H9 (cell line): ENCODE measurements at places on chromosomes 6 and 20. TPM values are rescaled to one million over a fixed set of nuclear protein-coding genes. Genes with fewer than 3 reads are reported as not detected.

Gene NHSL1
- 28.7 and 30.8 TPM in 2 replicates for total RNA-seq

DNA sequence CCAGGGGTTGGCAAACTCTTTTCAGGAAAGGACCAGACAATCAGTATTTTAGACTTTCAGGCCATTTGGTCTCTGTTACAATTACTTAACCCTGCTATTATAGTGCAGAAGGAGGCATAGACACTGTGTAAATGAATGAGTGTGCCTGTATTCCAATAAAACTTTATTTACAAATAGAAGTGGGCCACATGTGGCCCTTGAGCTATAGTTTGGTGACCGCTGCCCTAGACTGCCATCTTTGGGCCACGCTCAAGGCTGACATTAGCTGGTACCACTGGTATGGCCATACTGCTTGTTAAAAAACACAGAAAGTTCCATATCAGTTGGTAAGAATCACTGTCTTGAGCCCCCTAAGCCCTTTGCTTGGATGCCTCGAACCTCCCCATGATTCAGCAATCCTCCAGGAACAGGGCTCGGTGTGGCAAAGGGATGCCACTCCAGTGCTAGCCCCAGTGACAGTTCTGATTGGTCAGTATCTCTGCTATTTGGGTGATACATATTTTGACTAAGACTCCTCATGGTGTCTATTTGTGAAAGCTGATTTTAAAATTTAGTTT lies 23.3 kb upstream of the SNRNP48 start:
- no peak overlapping the region for H3K27ac ChIP-seq
- H3K4me1 ChIP-seq, result no peaks in the 10 kb centered on the region
- H3K27me3 ChIP-seq, result no peaks in the 10 kb centered on the region
- no peak overlapping the region for H3K4me3 ChIP-seq
- peaks cover 28% of the 10 kb centered on the region for H3K36me3 ChIP-seq
- DNase-seq, result no peak

GRCh38 chr6:3749067-3749841 lies 2.3 kb downstream of the PXDC1 start:
- peak; percentile 56 for DNase-seq
- H3K36me3 ChIP-seq, result no peaks in the 10 kb centered on the region; the same call in 2 of the 3 replicates
- no peaks in the 10 kb centered on the region for H3K4me1 ChIP-seq
- H3K27me3 ChIP-seq, result peaks cover 13% of the 10 kb centered on the region; the same call in 1 of the 2 replicates
- no peak overlapping the region for H3K4me3 ChIP-seq

Gene ENPP4
- 2.9 and 3.2 TPM in 2 replicates for total RNA-seq

GRCh38 chr6:150368762-150369161 lies at the start of gene IYD:
Gene IYD (plus strand): TSS chr6:150369012. CDS start chr6:150369032, 20 bp downstream.
- no peak within 1 kb of the TSS for H3K27ac ChIP-seq
- no peaks in the 10 kb centered on the region for H3K27me3 ChIP-seq
- no peaks in the 10 kb centered on the region for H3K36me3 ChIP-seq
- H3K4me1 ChIP-seq, result no peaks in the 10 kb centered on the region
- no peak for DNase-seq

Gene MYCT1
- total RNA-seq, result 0.09 and 0.17 TPM in 2 replicates

GRCh38 chr6:46816626-46817025 lies 23.4 kb downstream of the MEP1A start:
- H3K4me1 ChIP-seq, result no peaks in the 10 kb centered on the region
- H3K36me3 ChIP-seq, result no peaks in the 10 kb centered on the region
- no peak for DNase-seq
- H3K4me3 ChIP-seq, result no peak overlapping the region
- no peak overlapping the region for H3K27ac ChIP-seq
- H3K27me3 ChIP-seq, result no peaks in the 10 kb centered on the region

Gene CSTF1
- total RNA-seq, result 71.7 and 72.9 TPM in 2 replicates

DNA sequence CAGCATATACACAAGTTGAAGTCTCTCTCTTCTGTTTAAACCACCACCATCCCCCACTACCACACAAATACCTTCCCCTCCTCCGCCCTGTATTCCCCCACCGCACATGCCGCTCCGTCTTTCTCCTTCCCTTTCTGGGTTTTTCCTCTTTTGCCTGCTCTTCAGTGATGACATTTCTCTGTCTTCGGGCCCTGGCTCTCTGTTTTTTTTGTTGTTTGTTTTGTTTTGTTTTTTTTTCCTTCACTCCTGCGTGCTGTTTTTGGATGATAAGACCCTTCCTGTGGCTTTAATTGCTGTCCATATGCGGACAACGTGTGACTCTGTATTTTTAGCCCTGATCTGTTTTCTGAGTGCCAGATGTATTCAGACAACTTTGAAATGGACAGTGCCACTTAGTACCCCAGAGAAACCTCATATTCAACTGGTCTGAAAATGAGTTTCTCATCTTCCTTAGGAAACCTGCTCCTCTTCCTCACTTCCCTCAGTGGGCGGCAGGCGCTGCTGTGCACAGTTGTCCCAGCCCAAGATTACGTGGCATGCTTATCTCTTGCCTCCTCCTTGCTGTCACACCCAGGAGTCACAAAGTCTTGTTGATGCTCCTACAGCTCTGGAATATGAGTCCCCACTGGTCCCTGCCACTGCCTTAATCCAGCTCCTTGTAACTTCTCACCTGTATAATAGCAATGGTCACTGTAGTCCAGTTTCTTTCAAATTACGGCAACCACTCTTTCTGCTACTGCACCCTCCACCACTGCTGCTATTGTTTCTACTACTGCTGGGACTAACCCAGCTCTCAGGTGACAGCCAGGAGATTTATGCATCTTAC lies 8.2 kb downstream of the PPP1R14C start:
- H3K4me3 ChIP-seq, result no peak overlapping the region
- no peaks in the 10 kb centered on the region for H3K36me3 ChIP-seq
- H3K27me3 ChIP-seq, result peaks cover 2% of the 10 kb centered on the region; the same call in 1 of the 2 replicates
- no peak overlapping the region for H3K27ac ChIP-seq
- H3K4me1 ChIP-seq, result peaks cover 3% of the 10 kb centered on the region; the same call in 1 of the 2 replicates
- no peak for DNase-seq

- no peaks in the 10 kb centered on the region for H3K36me3 ChIP-seq
- no peak overlapping the region for H3K27ac ChIP-seq
- no peak for DNase-seq
These were observed 224.2 kb upstream of the SSTR4 start for GRCh38 chr20:22810626-22811569.

DNA sequence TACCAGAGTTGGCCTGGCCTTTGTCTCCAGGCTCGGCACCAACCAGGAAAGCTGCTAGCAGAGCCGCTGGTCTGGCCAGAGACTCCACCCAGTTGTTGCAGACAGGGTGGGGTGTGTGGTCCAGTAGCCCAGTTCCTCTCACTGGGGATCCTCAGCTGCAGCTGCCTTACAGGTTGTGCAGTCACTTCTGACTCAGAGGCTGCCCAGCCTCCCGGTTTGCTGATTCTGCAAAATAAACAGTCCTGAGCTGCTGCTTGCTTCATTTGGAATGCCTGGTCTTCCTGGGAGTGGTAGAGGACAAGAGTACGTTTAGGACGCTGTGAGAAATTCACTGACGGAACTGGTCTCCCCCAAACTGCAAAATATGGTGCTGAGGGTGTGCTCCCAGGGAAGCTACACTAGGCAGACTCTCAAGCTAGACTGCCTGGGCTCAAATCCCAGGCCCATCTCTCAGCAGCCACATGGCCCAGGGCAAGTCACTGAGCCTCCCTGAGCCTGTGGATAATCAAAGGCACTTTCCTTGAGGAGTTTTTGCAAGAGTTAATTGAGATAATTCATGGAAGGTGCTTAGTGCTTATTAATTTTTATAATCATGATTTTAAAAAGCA lies 246.1 kb downstream of the TFAP2C start:
- no peak overlapping the region for H3K4me3 ChIP-seq
- H3K36me3 ChIP-seq, result no peaks in the 10 kb centered on the region; the same call in 2 of the 3 replicates
- no peaks in the 10 kb centered on the region for H3K27me3 ChIP-seq
- no peak overlapping the region for H3K27ac ChIP-seq
- DNase-seq, result peak; percentile 59
- H3K4me1 ChIP-seq, result no peaks in the 10 kb centered on the region

DNA sequence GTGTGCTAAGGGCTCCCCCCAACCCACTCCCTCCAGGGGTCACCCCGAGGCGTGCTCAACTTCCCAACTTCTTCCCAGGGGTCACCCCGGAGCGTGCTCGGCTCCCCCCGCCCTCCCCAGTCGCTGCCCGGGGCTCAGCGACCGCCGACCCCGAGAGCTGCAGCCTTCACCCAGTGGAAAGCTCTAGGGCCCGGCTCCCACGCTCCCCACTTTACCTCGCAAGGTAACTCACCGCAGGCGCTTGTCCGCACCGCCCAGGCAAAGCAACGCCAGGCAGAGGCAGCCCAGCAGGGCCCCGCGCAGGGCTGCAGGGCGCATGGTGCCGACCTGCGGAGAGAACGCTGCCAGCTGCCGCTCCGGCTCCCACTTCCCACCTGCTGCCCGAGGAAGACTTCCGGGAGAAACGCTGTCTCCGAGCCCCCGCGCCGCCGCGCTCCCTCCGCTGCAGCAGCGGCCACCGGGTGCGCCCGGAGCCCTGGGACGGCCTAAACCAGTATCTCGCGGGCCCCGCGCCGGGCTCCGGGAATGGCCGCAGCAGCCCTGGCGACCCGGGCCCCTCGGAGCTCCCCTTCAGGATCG lies 396 bp downstream of the RNASET2 start:
- no peaks in the 10 kb centered on the region for H3K27me3 ChIP-seq
- peaks cover 4% of the 10 kb centered on the region for H3K36me3 ChIP-seq
- no peak overlapping the region for H3K27ac ChIP-seq

DNA sequence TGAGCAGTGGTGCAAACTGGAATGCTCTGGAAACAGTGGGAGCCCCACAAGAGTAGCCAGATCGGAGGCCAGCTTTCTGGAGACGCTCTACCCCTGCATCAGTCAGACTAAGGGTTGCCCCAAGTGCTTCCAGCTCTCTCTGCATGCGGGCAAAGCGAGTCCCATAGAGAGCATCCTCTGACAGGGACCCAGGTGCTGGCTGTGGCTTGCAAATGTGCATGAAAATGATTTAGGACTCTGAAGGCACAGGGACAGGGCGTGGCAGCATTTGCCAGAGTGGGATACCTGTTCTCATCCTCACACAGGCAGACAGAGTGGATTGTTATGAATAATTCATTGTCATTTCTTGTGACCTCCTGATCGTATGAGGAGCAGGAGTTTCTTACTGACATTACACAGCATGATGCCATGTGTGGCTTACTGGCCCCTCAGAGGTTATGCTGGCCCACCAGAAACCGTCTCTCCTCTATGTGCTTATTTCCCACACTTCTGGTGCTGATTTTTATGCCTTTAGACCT lies 10.3 kb downstream of the RIN2 start:
- no peak overlapping the region for H3K27ac ChIP-seq
- H3K4me3 ChIP-seq, result no peak overlapping the region
- H3K4me1 ChIP-seq, result no peaks in the 10 kb centered on the region; the same call in none of the 2 replicates
- no peak for DNase-seq

Gene NELFCD
- total RNA-seq, result 53.5 and 57.8 TPM in 2 replicates

- no peak for DNase-seq
- H3K4me1 ChIP-seq, result no peaks in the 10 kb centered on the region
- no peaks in the 10 kb centered on the region for H3K27me3 ChIP-seq
- H3K36me3 ChIP-seq, result no peaks in the 10 kb centered on the region
- no peak overlapping the region for H3K27ac ChIP-seq
These were observed 56.2 kb upstream of the BTBD3 start for GRCh38 chr20:11861479-11861878.

DNA sequence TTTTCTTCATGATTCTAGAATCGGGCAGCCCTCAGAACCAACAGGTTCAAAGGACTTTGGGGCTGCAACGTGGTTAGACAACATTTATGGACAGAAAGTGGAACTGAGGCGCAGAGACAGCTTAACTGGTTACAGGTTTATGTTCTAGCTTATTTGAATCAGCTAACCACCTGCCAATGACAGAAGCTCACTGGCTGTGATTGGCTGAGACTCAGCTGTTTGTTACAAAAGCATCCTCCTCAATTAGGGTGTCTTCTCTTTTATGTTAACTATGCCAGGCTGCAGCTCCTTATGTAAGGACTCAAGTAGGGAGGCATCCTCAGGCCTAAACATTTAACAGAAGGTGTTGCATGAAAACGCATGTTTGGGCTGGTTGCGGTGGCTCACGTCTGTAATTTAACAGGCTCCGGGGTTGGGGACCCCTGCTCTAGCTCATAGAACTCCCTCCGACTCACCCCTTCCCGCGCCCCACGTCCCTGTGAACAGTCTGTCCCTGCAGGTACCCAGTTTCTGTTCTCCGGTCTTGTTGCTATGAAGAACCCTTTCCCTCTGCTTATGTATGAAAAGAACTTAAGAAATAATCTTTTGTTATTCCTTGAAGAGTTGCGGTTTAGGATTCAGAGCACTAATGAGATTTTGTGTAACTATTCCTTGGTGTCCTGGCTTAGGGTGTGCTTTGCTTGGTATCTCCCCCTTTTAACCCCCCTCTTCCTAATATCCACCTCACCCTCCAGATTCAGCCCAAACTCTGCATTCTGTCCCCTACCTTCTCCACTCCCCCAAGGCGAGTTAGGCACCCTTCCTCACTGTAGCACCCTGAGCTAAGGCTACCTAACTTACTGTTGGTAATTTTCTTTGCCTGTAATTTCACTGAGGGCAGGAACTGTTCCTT lies 1.2 kb upstream of the TMEM181 start:
- H3K27me3 ChIP-seq, result no peaks in the 10 kb centered on the region
- no peak overlapping the region for H3K27ac ChIP-seq

Gene LPA
- 0.13 and 0.15 TPM in 2 replicates for total RNA-seq

GRCh38 chr6:42860481-42860880 lies 18.9 kb upstream of the RPL7L1 start:
- H3K27me3 ChIP-seq, result no peaks in the 10 kb centered on the region
- DNase-seq, result no peak
- no peaks in the 10 kb centered on the region for H3K4me1 ChIP-seq
- H3K4me3 ChIP-seq, result no peak overlapping the region
- peaks cover 52% of the 10 kb centered on the region for H3K36me3 ChIP-seq

DNA sequence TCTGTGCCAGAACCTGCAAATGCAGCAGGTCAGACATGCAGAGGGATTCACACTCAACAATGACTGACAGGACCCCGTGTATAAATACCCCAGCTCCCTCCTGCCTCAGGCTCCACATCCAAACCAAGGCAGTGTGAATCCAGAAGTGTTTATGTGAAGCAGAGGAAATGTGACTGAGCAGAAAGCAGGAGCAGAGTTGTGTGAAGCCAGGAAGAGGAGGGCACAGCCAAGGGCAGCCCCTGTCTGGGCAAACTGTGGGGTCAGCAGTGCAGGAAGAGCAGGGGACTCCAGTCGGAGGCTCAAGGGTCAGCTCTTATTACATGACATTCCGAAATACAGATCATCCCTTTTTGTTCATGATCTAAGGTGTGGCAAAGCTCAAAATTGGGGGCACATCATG lies 19.3 kb upstream of the ENTPD6 start:
- no peaks in the 10 kb centered on the region; the same call in 1 of the 2 replicates for H3K36me3 ChIP-seq
- H3K27ac ChIP-seq, result no peak overlapping the region
- H3K27me3 ChIP-seq, result no peaks in the 10 kb centered on the region
- no peak for DNase-seq
- H3K4me3 ChIP-seq, result no peak overlapping the region
- no peaks in the 10 kb centered on the region for H3K4me1 ChIP-seq

GRCh38 chr20:46648903-46649649 lies 2.2 kb downstream of the SLC13A3 start:
- no peak for DNase-seq
- H3K27me3 ChIP-seq, result no peaks in the 10 kb centered on the region; the same call in 1 of the 2 replicates
- H3K36me3 ChIP-seq, result no peaks in the 10 kb centered on the region
- H3K4me3 ChIP-seq, result no peak overlapping the region
- no peak overlapping the region for H3K27ac ChIP-seq

GRCh38 chr6:108768166-108768555 lies 80.1 kb upstream of the ARMC2 start:
- no peak for DNase-seq
- H3K4me1 ChIP-seq, result peaks cover 4% of the 10 kb centered on the region; the same call in 1 of the 2 replicates
- H3K4me3 ChIP-seq, result no peak overlapping the region
- no peak overlapping the region for H3K27ac ChIP-seq

Gene CRISP2
- not detected in 2 replicates for total RNA-seq
